Osteocyte (in vitro differentiated cells): ENCODE measurements at places on chromosomes 12 and 14. TPM values are rescaled to one million over a fixed set of nuclear protein-coding genes. Genes with fewer than 3 reads are reported as not detected.

GRCh38 chr14:96217376-96217913 lies 12.8 kb downstream of the BDKRB2 start:
- DNase-seq = no peak

Gene GNG2
- total RNA-seq = 3.9 and 4.1 TPM in 2 replicates

- no peak for DNase-seq
Observed at GRCh38 chr12:133165776-133166175, 15.5 kb upstream of the ZNF268 start.

GRCh38 chr12:1464925-1465324 lies 129.5 kb downstream of the FBXL14 start:
- DNase-seq = no peak

Gene CD9
- 77.1 and 84.5 TPM in 2 replicates for total RNA-seq

GRCh38 chr12:32877601-32878459 lies 18.7 kb downstream of the PKP2 start:
- DNase-seq = no peak

Gene TMPRSS12
- not detected in 2 replicates for total RNA-seq

- no peak for DNase-seq
Observed at GRCh38 chr14:59254911-59255545, 66.6 kb downstream of the DAAM1 start.

DNA sequence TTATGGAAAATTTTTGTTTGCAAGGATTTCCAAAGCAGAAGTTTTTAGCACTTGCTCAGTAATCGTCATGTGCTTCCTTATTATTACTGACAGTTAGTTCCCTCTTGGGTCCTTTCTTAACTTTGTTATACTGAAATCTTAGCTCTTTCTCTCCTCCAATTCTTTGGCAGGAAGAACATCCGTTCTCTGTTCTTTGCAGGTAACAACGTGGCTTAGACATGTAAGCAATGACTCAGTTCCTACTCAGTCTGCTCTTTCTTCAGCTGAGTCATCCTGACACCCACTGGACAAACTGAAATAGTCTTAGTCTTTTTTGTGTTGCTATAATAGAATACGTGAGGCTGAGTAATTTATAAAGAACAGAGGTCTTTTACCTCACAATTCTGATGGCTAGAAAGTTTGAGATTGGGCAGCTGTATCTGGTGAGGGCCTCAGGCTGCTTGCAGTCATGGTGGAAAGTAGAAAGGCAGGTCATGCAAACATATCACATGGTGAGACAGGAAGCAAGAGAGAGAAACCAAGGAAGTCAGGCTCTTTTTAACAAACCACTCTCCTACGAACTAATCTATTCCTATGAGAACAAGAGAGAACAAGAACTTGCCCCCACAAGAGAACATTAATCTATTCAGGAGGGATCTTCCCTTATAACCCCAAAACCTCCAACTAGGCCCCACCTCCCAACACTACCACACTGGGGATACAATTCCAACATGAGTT lies 49.2 kb downstream of the TESPA1 start:
- no peak for DNase-seq

DNA sequence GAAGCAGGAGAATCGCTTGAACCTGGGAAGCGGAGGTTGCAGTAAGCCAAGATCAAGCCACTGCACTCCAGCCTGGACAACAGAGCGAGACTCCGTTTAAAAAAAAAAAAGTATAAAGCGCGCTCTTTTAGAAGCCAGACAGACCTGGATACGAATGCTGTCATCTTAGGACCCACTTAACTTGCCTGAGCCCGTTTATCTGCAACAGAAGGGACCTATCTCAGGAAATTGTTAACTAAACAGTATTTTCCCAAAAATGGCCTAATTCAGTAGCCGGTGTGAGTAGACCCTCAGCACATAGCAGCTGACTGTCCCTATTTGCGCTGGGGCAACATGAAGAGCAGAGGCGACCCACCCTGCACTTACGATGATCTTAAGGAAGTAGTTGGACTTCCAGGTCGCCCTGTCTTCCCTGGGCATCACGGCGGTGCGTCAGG lies 529 bp downstream of the RPLP0 start:
- no peak for DNase-seq
